CD4-positive, alpha-beta T cell treated with Interleukin-6 for 4 hours (primary cell): ENCODE measurements at places on chromosomes 6 and 20.

DNA sequence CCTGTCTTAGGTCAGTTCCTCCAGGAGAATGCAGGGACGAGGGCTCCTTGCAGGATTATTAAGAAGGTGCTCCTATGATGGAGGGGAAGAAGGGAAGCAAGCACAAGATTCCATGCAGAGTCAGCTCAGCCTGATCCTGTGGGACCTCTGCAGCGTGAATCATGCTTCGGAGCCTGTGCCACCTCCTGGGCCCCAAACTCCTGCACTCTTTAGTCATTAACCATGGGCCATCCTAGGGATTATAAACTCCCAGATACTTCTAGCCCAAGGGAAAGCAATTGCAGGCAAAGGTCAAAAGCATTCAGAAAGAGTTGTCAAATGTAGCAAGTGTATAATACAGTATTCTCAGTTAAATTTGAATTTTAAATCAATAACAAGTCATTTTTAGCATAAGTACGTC, 208.7 kb upstream of the PMEPA1 start:
- DNase-seq, result no peak

DNA sequence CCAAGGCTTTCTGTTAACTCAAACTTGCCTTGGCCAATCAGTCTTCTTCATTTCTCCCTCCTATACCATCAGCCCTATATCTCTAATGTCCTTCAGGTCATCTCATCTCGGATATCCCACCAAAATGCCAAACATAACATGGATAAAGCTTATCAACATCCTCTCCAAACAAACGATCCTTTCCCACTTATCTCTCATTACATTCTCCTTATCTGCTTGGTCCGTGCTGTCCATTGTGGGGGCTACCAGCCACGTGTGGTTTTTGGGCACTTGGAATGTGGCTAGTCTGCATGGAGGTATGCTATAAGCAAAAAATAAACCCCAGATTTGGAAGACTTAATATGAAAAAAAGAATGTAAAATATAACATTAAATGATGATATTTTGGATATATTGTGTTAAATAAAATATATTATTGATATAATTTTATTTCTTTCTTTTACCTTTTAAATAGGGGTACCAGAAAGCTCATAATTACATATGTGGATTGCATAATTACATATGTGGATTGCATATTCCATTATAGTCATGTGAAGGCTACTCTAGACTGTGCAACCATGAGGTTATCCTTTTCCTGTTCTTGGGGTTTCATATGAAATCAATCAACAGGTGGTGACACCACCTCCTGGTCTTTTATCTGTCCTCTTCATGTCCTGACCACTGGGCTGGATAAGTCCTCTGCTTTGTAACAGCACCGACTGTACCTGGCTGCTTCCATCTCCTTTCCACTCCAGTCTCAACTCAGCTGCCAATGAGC, 123.0 kb downstream of the CD83 start:
- DNase-seq, result no peak

GRCh38 chr6:139540276-139540675, 165.8 kb upstream of the CITED2 start:
- peak; percentile 72 for DNase-seq

DNA sequence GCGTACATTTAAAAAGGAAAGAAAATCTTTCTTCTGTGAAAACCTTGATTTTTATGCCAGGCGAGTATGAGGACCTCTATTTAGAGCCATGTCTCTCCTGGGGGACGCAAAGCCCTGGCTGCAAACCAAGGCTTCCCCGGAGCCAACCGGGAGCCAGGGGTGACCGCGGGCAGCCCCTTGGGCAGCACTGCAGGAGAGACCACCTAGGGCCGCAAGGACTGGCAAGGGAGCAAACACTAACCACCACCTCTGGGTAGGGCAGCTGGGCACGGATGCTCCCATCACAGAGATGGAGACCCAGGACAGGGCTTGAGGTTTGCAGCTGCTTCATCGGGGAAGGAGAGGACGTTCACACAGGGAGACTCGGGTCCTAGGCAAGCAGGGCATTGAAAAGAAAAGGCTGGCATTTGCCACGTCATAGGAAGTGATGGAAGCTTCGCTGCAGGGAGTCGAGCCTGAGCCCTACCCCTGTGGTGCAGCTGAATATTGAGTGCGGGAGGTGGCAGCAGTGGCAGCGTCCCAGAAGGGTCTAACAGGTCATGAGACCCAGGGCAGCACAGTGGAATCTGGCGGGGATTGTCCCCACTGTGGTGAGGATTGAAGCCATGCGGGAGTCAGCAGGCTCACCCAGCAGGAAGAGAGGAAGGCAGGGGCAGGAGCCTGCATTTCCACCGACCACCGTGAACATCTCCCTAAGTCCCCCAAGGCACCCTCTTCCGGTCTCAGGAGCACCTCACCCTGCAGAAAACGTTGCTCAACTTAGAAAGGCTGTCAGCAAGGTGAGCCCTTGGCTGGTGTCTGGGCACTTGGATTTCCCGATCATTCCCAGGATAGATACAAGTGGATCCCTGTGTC, 156.2 kb upstream of the CST7 start:
- DNase-seq, result no peak

- DNase-seq, result no peak
Measured at GRCh38 chr6:21157186-21157929, 436.2 kb upstream of the SOX4 start.

DNA sequence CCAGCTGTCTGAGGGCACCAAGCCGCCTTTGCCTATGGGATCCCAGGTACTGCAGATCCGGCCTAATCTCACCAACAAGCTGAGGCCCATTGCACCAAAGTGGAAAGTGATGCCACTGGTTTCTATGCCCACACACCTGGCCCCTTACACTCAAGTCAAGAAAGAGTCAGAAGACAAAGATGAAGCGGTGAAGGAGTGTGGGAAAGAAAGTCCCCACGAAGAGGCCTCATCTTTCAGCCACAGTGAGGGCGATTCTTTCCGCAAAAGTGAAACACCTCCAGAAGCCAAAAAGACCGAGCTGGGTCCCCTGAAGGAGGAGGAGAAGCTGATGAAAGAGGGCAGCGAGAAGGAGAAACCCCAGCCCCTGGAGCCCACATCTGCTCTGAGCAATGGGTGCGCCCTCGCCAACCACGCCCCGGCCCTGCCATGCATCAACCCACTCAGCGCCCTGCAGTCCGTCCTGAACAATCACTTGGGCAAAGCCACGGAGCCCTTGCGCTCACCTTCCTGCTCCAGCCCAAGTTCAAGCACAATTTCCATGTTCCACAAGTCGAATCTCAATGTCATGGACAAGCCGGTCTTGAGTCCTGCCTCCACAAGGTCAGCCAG, 283.0 kb downstream of the TSHZ2 start:
- DNase-seq, result no peak

DNA sequence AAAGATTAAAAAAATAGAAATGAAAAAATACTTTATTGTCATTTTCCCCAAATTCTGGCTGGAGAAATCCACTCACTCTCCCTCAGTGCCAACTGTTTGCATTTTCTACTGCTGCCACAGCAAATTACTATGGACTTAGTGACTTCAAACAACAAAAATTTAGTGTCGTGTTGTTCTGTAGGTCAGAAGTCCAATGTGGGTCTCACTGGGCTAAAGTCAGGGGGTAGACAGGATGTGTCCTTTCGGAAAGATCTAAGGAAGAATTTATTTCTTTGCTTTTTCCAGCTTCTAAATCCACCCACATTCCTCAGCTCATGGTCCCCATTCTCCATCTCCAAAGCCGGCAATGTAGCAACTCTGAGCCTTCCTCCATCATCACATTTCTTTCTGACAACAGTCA, 453.3 kb downstream of the KIF16B start:
- no peak for DNase-seq

GRCh38 chr6:118677193-118677592, 25.8 kb upstream of the CEP85L start:
- no peak for DNase-seq

- DNase-seq, result no peak
Measured at GRCh38 chr6:113923526-113923925, 47.4 kb downstream of the HDAC2 start.

DNA sequence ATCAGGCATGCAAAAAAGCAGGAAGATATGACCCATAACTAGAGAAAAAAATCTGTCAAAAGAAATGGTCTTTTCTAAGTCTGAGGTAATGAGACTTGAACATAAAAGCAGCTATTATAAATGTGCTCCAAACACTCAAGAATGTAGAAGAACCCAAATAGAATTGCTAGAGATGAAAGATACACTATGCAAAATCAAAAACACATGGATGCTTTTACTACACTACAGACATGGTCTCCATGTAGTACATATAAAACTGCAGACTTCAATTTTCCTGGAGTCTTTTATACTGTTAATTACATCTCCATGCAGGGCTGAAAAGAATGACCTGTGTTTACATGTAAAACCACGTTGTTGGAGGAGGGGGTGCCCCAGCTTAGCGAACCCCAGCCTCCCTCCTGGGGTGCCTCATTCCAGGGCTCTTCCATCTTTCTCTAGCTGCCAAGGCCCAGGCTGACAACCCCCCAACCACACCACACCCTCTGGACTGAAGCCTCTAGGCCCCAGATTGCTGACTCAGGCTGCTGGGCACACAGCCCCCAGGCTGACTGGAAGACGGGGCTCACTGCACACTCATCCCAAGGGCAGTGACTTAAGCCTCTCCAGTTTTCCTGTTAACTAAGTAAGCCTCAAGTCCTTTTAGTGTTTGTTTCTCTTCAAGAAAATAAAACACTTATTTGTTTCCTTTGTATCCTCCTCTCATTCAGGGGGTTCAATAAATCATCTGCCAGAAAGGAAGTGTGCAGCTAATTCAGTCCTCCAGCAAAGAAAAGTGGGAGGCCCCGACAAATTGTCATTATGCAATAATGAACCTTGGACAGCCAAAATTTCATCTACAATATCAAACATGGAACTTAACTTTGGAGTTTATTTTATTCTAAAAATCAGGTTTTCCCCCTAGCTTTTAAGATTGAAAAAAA, 26.0 kb upstream of the PLAGL1 start:
- no peak for DNase-seq

GRCh38 chr20:63653041-63653973, at the start of gene STMN3:
Gene STMN3 (minus strand): TSS chr20:63653424. CDS start chr20:63653345, 79 bp downstream.
- DNase-seq, result peak; percentile 87

- DNase-seq, result no peak
Measured at GRCh38 chr6:70131528-70131927, 171.4 kb downstream of the COL9A1 start.

- DNase-seq, result no peak
Measured at GRCh38 chr20:40797425-40797824, 108.4 kb upstream of the MAFB start.

- no peak for DNase-seq
Measured at GRCh38 chr6:54633601-54634000, 213.0 kb upstream of the FAM83B start.

- peak; percentile 38 for DNase-seq
Measured at GRCh38 chr6:30060606-30061091, 416 bp upstream of the POLR1H start.

DNA sequence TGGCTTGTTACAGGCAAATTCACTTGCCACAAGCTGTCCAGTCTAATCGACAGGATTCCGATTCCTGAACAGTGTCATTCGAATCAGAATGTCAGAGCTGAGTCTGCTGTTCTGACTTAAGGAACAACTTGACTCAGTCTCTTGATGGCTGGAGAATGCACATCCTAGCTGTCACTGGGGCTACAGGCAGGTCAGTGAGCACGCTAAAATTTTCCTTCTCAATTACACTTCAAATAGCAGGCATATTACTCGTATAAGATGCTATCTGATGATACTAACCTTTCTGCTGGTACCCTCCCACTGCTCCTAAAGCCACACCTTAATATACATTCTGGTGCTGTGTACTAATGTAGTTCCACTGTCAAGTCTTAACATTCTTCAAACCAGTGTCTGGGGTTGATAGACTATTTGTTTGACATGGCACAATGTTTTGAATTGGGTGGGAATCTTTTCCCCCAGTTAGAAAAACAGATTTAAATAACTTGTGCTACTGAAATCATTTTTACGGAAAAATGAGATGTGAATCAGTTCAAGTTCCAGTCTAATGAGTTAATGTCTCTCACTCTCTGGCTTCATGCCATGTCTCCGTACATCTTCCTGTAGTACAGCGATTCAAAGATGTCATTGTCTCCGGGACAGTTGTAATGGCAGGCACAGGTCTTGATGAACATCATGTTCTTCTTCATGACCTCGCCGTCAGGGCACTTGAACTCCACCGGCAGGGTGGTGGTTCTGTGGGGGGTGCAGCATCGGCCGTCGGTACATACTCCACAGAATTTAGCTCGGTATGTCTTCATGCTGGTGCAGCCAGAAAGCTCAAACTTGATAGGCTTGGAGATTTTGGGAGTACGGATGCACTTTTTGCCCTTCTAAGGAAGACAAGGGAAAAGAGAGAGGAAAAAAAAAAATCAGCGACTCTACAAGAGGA, 2.2 kb downstream of the CCN2 start:
- no peak for DNase-seq

GRCh38 chr20:56018716-56019115, 13.4 kb upstream of the CBLN4 start:
- no peak for DNase-seq

GRCh38 chr6:40912158-40912946, 126.7 kb downstream of the UNC5CL start:
- no peak for DNase-seq

DNA sequence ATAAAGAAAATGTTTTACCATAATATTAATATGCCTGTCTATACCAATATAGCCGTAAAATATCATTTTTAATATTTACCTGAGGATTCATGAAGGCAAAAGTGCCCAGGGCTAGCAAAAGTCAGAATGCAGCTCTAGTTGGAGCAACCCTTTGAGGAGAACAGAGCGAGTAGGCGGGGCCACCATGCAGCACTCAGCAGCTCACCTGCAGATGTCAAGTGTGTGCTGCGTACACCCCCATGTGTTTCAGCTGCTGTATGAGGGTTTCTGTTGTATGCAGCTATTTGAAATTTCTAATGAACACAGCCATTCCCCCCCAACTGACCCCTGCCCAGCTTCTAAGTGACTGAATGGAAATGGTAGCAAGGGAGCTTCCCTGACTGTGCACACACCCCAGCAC, 508.0 kb downstream of the QKI start:
- DNase-seq, result no peak

DNA sequence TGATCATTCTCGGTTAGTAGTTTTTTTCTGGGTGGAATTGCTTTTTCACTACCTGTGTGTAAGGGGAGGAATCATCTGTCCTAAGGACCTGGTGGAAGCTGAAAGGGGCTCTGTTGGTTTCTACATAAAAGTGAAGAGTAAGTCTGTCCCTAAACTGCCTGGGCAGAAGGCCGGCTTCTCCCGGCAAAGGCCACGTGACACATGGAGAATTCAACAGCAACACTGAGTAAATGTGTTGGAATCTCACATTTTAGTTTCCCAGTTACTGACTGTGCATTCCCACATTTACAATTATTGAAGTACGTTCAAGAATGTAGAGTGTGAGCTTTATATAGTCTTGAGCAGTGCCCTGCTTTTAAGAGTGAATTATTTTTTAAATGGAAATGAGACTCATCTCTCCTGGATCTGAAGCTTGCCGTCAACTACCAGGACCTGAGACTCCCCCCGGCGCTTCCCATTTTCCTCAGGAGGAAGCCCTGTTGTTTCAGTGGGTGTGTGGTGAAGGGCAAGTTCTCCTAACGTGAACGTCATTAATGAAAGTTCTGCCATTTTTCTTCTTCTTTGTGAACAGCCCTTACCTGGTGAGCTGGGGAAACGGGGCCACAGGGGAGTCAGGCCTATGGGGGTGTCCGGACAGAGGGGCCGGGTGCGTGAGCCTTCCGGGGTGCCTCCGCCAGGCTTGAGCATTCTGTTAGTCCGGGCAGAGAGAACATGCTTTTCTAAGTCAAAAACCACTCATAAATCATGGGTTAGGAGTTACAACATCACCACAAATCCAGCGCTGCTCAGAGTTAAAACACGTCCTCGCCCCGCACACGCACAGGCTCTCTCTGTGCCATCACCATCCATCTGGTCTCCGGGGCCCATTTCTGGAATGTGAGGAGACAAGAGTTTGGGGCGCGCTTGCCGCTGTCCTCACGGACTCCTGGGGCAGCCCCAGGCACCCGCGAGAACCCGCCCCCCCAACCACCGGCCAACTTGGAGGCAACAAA, 56.6 kb upstream of the SMOC2 start:
- DNase-seq, result no peak
